ENCODE measurements at places on chromosomes 11 and 22.

GRCh38 chr11:67644042-67644441 is 4.5 kb upstream of the TBX10 start:
- DNase-seq = no peak

GRCh38 chr22:49143812-49144211 is 683.9 kb downstream of the BRD1 start:
- DNase-seq = no peak

GRCh38 chr11:43511959-43512358 is 153.2 kb downstream of the TTC17 start:
- DNase-seq = no peak

DNA sequence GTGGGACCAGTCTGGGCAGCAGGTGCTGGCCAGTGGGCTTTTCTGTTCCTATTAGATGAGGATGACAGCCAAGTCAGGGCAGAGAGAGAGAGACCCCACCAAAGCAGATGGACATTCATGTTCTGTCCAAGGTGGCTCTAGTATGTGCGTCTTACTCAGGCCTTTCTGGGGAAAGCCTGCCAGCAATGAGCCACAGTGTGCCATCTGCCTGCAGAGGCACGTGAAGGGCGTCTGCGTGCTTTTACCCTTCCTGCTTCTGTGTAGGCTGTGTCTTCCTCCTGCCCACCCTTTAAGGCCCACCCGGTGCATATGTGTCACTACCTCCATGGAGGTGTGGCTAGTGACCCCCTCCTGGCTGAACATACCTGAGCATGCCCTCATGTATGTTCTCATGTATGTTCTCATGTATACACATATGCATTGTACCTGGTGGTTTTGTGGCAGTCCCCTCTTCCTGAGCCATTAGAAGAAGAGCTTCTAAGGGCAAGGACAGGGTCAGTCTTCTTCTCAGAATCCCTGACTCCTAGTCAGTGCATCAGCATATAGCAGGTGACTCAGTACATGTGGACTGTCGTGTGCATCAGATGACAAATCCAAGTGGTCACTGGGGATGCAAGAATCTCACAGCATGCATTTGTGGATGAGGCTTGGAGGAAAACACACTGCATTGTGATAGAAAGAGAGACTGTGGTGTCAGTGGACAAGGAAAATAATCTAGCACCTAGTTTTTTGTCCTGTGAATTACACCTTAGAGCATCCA is 90.4 kb upstream of the YWHAH start:
- no peak for DNase-seq

DNA sequence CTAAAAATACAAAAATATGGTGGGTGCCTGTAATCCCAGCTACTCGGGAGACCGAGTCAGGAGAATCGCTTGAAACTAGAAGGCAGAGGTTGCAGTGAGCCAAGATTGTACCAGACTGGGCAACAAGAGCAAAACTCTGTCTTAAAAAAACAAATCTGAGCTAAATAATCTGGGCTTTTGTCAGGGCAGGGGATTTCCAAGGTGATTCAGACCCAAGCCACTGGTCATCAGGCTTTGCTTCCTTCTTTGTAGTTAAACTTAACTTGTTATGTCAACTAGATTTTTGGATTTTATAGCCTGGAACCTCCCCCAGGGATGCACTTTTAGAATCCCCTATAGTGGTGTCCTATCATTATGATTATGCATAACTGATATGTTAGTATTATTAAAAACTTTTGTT is 27.0 kb upstream of the SLC22A8 start:
- DNase-seq = no peak

Data from stimulated activated naive CD4-positive, alpha-beta T cell treated with Interleukin-2 at 50 U/mL for 16 hours (primary cell).